ENCODE measurements at places on chromosomes 5 and 9. TPM values are rescaled to one million over a fixed set of nuclear protein-coding genes. Genes with fewer than 3 reads are reported as not detected.

The NRARP gene
- total RNA-seq, result 5.6 TPM

The ABO gene
- 1.1 TPM for total RNA-seq

The KCNN2 gene
- total RNA-seq, result 22.4 TPM

The AIF1L gene
- 27.3 TPM for total RNA-seq

The RANBP3L gene
- total RNA-seq, result 1.7 TPM

The PAPPA gene
- 5.7 TPM for total RNA-seq

The CARTPT gene
- not detected for total RNA-seq

The PDE8B gene
- 22.2 TPM for total RNA-seq

The CTSV gene
- not detected for total RNA-seq

The FAM78A gene
- total RNA-seq, result 31.8 TPM

The CAMK4 gene
- 0.11 TPM for total RNA-seq

The ARID3C gene
- total RNA-seq, result not detected

The SNCAIP gene
- 9.5 TPM for total RNA-seq

The GABBR2 gene
- not detected for total RNA-seq

The LHX3 gene
- total RNA-seq, result not detected

The MYMK gene
- total RNA-seq, result not detected

The RFESD gene
- 2.5 TPM for total RNA-seq

The GABRA6 gene
- not detected for total RNA-seq

The PKN3 gene
- 4.5 TPM for total RNA-seq

The SLC25A48 gene
- total RNA-seq, result not detected

The PIP5K1B gene
- 44.8 TPM for total RNA-seq

The ACTBL2 gene
- total RNA-seq, result not detected

The PLPP7 gene
- total RNA-seq, result 124 TPM

The LHX2 gene
- total RNA-seq, result 0.31 TPM

The CCL27 gene
- total RNA-seq, result not detected

The PCDHB8 gene
- total RNA-seq, result 0.90 TPM

The PLEKHG4B gene
- total RNA-seq, result 0.48 TPM

The CDC20B gene
- total RNA-seq, result not detected

The C5orf34 gene
- 0.51 TPM for total RNA-seq

The LECT2 gene
- total RNA-seq, result not detected

The TYRP1 gene
- total RNA-seq, result 35.6 TPM

The CATSPER3 gene
- 0.44 TPM for total RNA-seq

The ARSI gene
- total RNA-seq, result 0.83 TPM

The CCL28 gene
- total RNA-seq, result 1.3 TPM

The DDX31 gene
- 6.0 TPM for total RNA-seq

The KIF27 gene
- 4.3 TPM for total RNA-seq

The SPAG8 gene
- total RNA-seq, result 1.6 TPM

The SHOC1 gene
- not detected for total RNA-seq

Data from right atrium auricular region (tissue), 2 donors.